ENCODE measurements at places on chromosomes 1 and 21. TPM values are rescaled to one million over a fixed set of nuclear protein-coding genes. Genes with fewer than 3 reads are reported as not detected.

GRCh38 chr1:154272999-154273563, 652 bp downstream of the HAX1 start:
- no peak for DNase-seq

The RIMKLA gene
- total RNA-seq = not detected

The PRAMEF15 gene
- not detected for total RNA-seq

- no peak for DNase-seq
These were observed 11.0 kb upstream of the PGD start for GRCh38 chr1:10387677-10388386.

The C1orf115 gene
- 5.9 TPM for total RNA-seq

All from osteocyte (in vitro differentiated cells).